ENCODE measurements at places on chromosomes 11 and 22.
A peak's percentile ranks its signal among the peaks of the same experiment; 100 is the strongest.

DNA sequence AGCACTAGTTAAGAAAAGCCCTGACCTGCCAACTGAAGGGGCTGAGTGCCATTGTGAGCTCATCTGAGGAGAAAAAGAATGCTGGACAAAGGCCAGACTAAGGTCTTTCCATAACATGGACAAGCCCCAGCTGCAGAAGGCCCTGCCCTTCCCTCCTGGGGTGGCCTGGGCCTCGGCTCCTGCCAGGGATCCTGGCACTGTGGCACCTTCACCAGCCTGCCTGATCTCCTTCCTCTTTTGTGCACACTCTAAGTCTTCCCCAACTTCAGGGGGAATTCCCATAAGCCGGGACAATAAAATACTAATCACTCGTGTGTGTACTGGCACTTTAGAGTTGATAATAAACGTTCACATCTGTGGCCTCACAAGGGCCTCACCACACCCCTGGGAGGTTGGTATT lies 9.9 kb downstream of the TMPRSS13 start:
- DNase-seq, result no peak

DNA sequence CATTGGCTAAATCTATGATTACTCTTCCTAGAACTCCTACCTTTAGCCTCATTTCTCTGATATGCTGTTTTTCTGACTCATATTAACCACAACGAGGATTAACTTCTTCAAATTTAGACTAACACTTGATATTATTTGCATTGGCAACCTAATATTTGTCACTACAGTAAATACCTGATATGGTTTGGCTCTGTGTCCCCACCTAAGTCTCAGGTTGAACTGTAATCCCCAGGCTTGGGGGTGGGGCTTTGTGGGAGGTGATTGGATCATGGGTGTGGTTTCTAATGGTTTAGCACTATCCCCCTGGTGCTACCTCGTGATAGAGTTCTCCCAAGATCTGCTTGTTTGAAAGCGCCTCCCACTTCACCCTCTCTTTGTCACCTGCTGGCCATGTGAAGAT lies 17.1 kb upstream of the MED17 start:
- no peak for DNase-seq

DNA sequence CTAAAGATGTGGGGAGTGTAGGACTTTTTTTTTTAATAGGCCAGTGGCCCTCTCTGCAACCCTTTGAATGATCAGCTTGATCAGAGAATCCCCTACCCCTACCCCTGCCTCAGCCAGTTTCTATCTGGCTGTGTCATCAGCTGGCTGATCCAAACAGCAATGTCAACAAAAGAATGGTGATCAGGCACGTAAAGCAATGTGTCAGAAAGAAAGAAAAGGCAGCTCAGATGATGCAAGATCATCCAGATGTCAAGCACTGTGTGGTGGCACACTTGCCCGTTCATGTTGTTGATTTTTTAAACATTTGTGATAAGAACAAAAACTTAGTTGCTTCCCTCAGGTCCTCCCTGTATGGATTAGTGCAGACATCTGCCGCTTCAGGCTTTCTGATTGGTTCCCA lies 26.3 kb upstream of the EHF start:
- no peak for DNase-seq

DNA sequence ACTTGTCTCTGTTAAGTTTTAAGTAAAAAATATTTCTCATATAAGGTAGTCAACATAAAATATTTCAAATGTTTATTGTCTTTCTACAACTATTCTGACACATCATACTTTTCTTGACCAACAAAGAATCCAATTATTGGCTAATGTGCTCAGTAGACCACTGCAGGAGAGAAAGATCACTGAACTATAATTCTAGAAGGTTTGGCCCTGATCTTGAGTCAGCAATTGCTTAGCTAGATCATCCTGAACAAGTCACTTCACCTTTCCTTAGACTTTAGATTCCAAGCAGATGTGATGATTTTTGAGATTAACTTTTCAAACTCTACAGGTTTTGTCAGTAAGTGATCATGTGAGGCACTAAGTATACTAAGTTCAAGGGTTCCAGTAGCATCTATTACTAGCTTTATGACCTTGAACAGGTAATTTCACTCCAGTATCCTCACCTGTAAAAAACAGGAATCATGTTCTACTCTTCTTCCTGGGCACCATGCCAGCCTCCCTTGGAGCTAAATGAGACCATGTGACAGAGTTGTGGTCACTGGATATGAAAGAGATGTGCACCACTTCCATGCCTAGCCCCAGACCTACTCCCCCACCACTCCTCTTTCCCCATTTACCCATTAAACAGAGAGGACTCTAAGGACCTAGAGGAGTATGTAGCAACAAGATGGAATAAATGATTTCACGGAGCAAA lies 17.3 kb downstream of the PGM2L1 start:
- no peak for DNase-seq

GRCh38 chr11:114774599-114775361 lies 96.5 kb downstream of the NXPE2 start:
- peak; percentile 49 for DNase-seq

- DNase-seq, result peak; percentile 13
Measured at GRCh38 chr11:125457814-125458343, 38.2 kb downstream of the FEZ1 start.

DNA sequence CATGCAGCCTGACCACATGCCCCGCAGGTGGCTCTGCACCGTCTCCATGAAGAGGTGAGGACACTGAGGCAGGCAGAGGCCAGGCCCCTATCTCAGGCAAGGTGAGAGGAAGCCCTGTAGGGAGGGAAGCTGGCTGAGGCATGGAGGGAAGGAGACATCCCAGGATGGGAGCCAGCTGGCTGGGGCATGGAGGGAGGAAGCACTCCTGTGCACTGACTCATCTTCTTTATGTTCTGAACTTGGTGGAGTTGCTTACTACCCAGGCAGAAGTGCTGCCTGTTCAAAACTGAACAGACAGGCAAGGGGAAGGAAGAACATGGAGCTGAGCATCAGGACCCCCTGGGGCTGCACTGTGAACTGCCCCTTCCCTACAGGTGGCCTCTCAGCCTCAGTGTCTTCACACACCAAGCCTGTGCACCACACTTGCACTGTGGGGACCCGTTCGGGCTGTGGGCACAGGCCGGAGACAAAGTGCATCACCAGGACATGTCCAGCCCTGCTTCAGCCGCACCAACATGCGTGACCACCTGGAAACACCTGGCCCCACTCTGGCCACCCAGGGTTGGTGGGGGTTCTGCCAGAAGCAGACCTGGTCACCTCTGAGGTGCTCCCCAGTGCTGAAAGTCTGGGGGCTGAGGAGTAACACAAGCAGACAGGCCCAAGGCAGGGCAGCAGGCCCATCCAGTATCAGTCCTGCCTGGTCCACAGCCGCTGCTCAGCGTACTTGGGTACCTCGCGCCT lies 55.5 kb downstream of the DGCR2 start:
- DNase-seq, result no peak

- no peak for DNase-seq
Measured at GRCh38 chr11:30009060-30009459, 7.8 kb downstream of the KCNA4 start.

DNA sequence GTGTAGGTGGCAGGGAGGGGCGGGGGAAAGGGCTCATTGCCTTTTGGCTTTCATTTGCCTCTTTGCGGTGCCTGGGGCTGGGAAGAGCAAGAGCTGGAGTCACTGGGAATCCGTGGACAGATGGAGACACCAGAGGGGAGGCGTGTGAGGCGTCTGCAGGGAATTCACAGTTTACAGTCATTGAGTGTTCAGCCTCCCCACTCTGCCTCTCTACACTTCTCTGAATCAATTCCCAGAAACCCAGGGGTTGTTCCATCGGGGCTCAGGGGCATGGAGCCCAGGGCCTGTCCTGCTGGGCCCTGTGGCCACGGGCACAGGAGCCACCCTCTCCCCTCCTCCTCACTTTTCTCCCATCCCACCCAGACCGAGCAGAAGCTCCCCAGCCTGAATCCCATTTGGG lies 160.5 kb upstream of the NAV2 start:
- DNase-seq, result no peak

DNA sequence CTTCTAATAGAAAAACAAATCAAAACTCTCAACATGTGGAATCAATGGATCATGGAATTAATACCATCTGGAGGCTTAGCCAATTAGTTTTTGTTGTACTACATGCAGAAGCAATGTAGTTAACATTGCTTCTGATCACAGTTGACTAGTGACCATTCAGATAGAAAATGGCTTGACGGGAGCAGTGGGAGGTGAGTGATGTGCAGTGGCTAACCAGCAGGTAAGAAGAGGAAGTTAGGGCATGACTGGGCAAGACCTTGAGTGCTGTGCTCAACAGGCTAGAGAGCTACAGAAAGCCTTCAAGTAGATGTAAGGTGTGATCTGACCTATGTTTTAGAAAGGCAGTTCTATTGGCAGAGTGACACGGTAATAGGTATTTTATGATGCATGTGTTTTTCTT lies 60.7 kb upstream of the ALKBH3 start:
- no peak for DNase-seq

DNA sequence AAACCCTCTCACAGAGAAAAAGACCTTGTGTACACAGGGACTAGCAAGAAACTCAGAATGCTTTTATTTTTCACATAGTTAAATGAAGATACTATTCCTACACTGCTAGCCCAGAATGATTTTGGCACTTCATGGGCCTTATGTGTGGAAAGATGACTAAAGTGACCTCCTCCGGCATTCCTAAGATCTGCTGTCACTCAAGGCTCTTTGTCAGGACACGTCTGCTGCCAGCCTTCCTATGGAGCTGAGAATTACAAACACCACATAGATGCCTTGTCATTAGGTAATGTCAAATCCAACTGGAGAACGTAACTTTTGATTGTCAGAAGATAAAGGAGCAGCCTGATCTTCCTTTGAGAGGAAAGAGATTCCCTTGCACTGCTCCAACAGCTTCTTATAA lies 249.1 kb downstream of the FAT3 start:
- no peak for DNase-seq

DNA sequence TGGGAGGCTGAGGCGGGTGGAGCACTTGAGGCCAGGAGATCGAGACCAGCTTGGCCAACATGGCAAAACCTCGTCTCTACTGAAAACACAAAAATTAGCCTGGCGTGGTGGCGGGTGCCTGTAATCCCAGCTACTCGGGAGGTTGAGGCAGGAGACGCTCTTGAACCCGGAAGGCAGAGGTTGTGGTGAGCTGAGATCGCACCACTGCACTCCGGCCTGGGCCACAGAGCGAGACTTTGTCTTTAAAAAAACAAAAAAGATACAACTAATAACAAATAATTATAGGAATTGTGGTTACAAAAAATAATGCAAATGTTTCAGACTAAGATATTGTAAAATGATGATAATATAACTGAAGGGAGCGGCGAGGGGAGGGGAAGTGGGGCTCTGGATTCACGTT lies 90.3 kb upstream of the RTL6 start:
- DNase-seq, result no peak

DNA sequence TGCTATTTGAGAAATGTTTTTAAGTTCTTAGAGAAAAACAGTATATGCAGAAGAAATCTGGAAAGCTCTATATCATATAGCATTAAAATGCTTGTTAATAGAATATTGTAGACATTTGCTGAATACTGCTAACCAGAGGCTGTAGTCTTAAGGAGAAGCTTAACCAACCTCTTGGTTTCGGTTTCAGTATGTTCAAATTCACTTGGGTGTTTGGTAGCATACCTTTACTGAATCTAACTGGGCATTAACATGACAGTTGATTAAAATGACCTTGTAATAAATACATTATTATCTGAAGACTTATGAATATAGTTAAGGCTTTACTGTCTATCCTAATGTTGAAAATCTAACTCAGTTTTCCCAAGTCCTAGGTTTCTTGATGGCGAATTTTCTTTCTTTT lies 5.4 kb downstream of the PCF11 start:
- no peak for DNase-seq

GRCh38 chr22:45059296-45059695 lies 49.5 kb upstream of the PHF21B start:
- DNase-seq, result no peak

- no peak for DNase-seq
Measured at GRCh38 chr11:332651-333480, 12.2 kb upstream of the IFITM3 start.

DNA sequence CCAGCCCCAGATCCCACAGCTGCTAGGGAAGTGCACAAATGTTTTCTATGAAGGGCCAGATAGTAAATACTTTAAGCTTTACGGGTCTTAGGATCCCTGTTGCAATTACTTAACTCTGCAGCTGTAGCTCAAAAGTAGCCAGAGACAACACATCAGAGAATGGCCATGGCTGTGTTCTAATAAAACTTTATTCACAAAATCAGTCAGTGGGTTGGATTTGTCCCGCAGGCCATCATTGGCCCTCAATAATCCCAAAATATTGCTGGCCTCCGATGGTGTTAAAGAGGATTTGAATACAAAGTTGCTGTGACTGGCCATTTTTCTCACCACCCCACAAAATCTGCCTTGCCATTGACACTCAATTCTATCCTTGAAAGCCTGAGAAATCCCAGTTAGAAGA lies 49.6 kb downstream of the ISX start:
- no peak for DNase-seq

- DNase-seq, result no peak
Measured at GRCh38 chr22:20465759-20466077, 28.1 kb upstream of the SCARF2 start.

DNA sequence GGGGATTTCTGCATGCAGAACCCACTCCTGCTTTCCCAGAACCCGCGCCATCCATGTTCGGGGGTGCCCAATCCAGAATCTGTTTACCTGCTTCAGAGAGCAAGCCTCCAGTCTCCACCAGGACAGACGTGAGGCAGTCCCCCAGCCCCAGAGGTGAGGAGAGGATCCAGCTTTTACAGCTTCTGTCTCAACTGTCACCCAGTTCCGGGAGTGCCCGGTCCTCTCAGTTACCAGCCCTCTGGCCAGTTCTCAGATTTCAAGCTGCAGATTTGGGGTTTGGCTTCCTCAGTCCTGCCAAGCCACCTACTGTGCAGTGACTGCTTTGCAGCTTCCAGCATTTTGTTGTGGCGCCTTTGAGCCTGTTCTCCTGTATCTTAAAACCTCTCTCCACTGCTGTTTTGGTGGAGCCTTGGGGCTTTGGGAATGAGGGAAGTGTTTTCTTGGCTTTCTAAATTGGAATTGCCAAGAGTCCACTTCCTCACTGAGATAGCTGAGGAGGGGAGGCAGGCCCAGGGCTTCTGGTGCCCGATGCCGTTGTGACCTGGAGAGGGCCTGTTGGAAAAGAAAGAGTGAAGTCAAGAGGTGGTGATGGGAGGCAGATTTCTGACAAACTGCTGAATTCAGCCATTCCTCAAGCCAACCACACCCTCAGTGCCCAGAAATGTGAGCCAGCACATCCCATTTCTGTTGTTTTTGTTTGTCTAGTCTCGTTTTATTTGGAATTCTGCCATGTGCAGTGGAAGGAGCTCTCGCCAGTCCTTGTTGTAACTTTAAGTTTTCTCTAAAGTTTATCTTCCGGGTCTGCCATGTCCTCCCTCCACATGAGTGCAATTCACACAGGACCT lies 513.4 kb downstream of the TBC1D22A start:
- no peak for DNase-seq

GRCh38 chr11:61700212-61700611 lies 20.0 kb downstream of the DAGLA start:
- DNase-seq, result no peak

GRCh38 chr22:48121984-48122383 lies 1359.5 kb downstream of the TBC1D22A start:
- DNase-seq, result no peak

DNA sequence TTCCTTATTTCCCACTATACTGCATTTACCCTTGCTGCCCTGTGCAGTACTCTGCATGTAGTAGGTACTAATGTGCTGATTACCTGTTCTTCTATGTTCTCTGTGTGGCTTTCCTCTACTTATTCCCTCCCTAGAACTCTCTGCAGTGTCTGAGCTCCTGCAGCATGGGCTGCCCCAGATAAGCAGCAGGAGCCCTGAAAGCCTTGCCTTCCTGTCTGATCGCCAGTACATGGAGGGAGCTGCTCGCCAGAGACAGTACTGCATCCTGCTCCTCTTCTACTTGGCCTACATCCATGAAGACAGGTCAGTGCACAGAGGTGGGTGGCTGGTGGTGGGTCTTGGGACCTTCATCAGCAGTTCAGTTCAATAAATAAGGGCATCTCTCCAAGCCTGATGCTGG lies 42.2 kb upstream of the CCDC134 start:
- DNase-seq, result no peak
